NCI-H526 treated with DMSO at 0.1 percent for 48 hours (cell line): ENCODE measurements at places on chromosomes 5 and 9.
A peak's percentile ranks its signal among the peaks of the same experiment; 100 is the strongest.

DNA sequence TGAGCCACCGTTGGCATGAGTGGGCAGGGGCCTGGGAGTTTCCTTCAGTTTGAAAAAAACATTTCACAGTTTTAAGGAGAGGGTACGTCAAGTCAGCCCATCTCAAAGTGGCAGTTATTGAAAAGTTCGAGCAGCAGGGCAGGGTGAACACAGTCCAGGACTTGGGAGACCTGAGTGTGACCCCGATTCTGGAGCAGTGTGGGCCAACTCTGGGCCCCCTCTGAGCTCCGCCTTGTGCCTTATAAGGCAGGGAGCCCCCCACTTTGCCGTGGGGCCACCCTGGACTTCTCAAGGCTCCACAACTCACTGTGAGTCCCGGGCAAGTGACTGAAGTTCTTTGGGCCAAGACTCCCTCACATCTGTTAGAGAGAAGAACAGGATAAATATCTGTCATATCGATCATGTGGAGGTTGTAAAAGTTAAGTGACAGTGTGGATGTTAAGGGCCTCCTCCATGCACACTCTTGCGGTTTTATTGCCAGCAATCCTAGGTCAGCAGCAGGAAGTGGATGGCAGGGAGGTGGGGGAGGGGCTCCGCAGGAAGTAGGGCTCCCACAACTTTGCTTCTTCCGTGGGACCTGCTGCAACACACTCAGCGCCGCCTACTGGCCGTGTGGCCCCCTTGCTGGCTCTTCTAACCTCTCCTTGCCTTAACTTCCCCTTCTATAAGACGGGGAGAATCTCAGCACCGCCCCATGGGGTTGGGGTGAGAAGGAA, 38.4 kb downstream of the HRH2 start:
- peak; percentile 12 for DNase-seq

DNA sequence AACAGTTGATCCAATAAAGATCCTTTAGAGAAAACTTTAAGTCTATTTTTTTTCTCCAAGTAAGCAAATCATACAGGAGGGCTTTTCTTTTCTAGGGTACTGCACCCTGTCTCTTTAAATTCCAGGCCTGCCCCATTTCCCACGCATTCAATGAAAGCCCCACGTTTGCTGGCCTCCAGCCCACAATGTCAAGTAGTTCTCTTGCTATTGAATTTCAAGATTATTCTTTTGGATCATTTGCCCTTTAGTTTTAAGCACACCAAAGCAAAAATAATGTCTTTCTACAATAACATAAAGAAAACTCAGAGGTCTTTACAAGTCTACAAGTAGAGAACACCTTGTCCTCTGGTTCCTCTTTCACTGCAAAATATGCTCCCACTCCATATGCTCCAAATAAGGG, 15.6 kb downstream of the MLLT3 start:
- DNase-seq, result no peak

- DNase-seq, result peak; percentile 71
Measured at GRCh38 chr5:1801222-1801966, at the start of gene NDUFS6. TSS of gene NDUFS6 (plus strand) at chr5:1801407. CDS start at chr5:1801418, 11 bp downstream.

DNA sequence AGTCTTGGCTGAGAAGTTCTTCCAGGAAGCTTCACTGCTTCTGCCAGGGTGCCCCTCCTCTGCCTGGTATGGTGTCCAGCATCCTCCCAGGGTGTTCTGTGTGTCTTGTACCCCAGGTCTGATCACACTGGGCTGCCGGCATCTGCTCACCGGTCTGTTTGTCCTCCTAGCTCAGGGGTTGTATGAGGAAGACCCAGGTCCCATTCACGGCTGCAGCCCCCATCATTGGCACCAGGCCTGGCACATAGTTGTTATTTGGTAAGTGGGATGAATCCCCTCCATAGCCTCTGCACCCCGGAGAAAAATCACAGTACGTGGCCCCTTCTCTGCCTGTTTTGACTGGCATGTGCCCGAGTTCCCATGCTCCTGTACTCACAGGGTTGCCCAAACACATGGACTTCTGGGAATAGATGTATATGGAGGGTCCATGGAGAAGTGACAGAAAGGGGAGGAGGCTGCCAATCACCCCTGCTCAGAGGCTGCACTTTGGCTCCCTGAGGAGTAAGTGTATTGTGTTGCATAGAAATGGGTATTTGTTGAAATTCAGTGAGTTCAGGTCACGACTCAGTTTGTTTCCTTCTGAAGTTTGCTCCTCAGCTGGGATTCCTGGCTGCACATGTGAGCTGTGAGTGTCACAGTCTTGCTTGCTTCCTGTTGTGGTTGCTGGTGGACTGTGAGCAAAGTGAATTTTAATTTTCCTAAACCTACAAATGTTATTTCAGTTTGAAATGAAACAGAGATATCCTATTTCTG, 96.2 kb downstream of the HSPA4 start:
- no peak for DNase-seq

DNA sequence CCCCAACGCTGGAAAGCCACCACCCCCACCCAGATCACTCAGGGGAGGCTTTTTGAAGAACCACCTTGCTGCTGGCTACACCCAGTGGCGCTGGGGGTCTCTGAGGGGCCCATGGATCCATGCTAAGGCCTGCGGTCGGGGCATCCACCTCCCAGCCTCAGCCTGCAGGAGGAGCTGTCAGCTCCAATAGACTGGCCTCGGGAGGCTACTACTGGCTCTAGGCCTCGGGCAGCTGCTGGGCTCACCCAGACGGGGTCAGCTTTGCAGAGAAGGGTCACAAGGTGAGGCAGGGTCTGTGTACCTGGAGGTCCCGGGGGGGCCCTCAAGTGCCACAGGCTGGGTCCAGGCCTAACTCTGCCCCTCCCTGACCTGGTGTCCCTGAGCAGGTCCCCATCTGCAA, 193.7 kb downstream of the OLFM1 start:
- no peak for DNase-seq

DNA sequence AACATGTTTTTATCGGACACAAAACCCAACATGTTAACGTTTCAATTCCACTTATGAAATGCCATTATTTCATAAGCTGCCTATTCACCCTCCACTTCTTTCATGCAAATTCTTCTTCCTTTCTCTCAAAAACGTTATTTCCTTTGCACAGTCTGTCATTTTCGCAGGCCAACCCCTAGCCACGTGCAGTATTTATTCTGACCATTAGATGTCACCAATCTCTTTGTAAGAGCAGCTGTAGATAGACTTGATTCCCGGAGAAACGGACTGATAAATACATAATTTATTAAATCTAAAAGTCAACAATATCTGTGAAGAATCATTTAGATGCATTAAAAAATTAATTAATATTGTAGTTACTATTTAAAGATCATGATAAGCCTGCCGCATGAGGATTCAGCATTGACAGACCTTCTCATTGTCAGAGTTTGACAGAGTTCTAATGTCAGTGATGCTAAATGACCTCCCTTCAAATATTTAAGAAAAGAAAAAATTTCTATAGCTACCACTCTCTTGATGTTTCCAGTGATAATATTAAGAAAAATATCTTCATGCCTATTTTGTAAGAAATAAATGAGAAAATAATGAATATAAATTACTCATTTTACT, 933.6 kb downstream of the CDH12 start:
- peak; percentile 64 for DNase-seq

- no peak for DNase-seq
Measured at GRCh38 chr5:149424371-149425315, 45.6 kb upstream of the IL17B start.

GRCh38 chr9:113581865-113582697, 118.6 kb downstream of the RGS3 start:
- no peak for DNase-seq

DNA sequence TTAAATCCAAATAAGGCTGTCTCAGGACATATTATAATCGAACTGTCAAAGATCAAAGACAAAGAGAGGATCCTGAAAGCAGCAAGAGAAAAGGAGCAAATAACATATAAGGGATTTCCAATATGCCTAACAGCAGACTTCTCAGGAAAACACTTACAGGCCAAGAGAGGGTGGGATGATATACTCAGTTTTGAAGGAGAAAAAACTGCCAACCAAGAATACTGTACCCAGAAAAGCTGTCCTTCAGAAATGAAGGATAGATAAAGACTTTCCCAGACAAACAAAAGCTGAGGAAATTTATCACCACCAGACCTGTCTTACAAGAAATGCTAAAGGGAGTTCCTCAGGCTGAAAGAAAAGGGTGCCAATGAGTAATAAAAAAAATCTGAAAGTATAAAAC, 16.0 kb downstream of the EGFLAM start:
- no peak for DNase-seq

DNA sequence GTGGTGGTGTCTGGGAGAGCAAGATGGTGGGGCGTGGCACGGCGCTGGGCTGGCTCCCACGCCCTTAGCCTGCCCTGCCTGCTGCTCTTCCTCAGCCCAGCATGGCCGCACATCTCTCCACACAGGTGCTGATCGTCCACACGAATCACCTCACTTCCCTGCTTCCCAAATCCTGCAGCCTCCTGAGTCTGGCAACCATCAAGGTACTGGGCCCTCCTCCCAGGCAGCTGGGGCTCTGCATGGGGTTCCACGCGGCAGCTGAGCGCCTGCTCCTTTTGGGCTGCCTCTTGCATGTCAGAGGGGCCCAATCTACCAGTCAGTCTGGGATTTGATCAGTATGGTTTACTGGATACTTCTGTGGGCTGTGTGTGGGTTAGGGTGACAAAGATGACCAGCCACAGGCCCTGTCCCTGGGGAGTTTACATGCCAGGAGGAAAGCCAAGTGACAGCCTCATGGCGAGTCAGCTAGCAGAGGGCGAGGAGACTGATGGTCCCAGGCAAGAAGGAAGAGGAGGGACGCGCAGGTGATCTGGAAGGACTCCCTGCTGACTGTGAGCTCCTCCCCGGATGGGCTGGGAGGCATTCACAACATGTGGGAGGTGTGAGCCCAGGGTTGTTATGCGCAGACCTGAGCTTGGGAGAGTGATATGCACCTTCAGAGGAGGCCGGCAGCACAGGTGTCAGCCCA, 6.0 kb downstream of the LRSAM1 start:
- no peak for DNase-seq

DNA sequence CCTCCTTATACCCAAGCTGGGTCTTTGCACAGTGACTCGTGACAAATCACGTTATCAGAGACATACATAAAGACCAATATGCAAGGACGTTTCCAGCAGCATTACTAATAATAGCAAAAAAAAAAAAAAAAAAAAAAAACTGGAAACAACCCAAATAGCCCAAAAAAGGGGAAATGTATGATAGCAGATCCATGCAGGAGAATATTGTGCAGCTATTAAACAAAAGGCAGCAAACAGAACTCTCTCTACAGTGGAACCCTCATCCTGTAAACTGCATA, 37.7 kb downstream of the C5orf15 start:
- DNase-seq, result no peak

- DNase-seq, result no peak
Measured at GRCh38 chr5:146995878-146996277, 117.3 kb upstream of the PPP2R2B start.

GRCh38 chr5:58763390-58763789, 180.5 kb downstream of the RAB3C start:
- DNase-seq, result no peak

GRCh38 chr9:2228132-2228531, 213.0 kb downstream of the SMARCA2 start:
- DNase-seq, result no peak

GRCh38 chr5:176447591-176447977, 601 bp upstream of the FAF2 start:
- no peak for DNase-seq

- DNase-seq, result no peak
Measured at GRCh38 chr5:44574678-44575077, 185.5 kb upstream of the FGF10 start.

DNA sequence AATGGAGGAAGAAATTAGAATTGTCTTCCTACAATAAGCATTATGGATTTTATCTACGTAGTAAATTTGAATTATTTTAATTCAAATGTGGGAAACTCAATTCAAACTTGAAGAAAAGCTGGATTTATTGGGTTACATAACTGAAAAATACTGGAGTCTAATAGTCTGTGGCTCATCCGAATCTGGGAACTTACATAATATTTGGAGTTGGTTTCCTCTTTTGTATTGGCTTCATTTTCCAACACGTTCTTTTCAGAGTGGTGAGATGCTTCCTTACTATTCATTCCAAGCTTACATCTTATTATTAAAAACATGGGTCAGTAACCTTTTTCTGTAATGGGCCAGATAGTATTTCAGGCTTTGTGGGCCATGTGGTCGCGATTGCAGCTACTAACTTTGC, 164.8 kb downstream of the ARHGAP26 start:
- no peak for DNase-seq

GRCh38 chr5:23013395-23013998, 160.4 kb upstream of the CDH12 start:
- DNase-seq, result no peak

DNA sequence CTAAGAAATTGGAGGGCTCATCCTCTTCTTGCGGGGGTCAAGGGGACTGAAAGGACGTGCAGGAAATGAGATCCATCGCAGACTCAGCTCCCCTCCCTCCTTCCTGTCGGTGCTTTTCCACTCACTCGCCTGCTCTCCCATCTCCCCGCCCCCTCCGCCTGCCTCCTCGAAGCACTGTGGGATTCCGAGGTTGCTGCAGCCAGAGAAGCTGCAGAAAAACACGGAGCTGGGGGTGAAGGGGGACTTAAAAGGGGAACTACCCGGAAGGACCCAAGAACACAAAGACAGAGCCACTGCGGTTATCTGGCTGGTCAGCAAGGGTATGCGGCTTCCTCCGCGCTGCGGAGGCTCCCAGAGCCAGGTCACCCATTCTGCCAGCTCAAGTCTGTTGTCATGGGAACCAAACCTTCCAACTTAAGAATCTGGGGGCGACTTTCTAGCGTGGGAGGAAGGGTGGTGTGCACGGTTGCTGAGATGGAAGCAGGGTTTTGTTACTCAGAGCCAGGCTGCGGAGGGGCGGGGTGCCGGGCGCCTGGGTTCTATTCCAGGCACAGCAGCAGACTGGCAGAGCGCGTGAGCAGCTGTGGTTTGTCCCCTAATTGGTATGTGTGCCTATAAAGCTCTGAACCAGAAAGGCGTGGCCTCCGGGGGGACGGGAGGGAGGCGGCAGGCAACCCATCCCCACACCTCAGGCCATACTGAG, 24.9 kb downstream of the PCDHGC5 start:
- peak; percentile 54 for DNase-seq

DNA sequence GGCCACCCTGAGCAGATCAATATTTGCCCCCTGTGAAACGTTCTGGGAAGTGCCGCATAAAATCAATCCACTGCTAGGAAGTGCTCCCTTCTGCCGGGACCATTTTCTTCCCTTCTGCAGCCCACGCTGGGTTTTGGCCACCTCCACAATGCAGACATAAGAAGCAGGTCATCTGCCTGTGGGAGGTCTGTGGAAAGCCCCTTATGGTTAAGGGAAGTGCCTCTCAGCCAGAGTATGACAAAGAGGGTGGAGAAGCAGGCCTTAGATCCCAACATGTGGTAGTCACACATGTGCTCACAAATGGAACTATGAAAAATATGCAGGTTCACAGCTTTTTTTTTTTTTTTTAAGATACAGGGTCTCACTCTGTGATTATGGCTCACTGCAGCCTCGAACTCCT, 82.8 kb downstream of the SLC1A3 start:
- DNase-seq, result no peak

DNA sequence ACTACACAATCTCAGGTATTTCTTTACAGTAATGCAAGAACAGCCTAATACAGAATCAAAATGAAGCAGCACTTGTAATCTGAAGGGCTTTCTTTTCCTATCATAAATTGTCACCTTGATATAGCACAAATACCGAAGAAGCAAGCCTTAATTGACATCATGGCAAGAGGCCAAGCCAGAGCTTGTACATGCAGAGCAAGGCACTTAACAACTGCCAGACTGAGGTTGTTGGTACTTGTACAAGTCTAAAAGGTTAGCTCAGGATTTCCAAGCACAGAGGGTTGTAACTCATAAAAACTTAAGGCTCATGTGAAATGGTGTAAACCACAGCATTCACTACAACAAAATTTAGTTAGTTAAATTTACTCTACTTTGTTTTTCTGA, 158.8 kb upstream of the SPEF2 start:
- DNase-seq, result no peak
